ENCODE measurements at places on chromosomes 1 and 21.

- no peak for DNase-seq
Observed at GRCh38 chr21:43624339-43624738, 34.9 kb downstream of the HSF2BP start.

- DNase-seq = no peak
Observed at GRCh38 chr21:44884097-44884496, 10.6 kb upstream of the PTTG1IP start.

- DNase-seq = no peak
Observed at GRCh38 chr1:202186327-202186726, 7.3 kb upstream of the LGR6 start.

DNA sequence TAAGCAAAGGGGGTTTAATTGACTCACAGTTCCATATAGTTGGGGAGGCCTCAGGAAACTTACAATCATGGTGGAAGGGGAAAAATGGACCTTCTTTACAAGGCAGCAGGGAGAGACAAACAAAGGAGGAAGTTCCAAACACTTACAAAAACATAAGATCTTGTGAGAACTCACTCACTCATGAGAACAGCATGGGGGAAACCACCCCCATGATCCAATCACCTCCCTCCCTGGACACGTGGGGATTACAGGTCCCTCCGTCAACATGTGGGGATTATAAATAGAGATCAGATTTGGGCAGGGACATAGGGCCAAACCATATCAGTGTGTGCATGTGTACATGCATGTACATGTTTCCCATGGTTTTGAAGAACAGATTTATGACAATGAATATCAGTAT is 5.5 kb upstream of the SMG7 start:
- DNase-seq = no peak

GRCh38 chr1:213438339-213438738 is 387.3 kb downstream of the RPS6KC1 start:
- no peak for DNase-seq

- no peak for DNase-seq
Observed at GRCh38 chr1:8813016-8813763, 4.2 kb downstream of the RERE start.

- DNase-seq = no peak
Observed at GRCh38 chr1:45621895-45622523, 1.8 kb downstream of the CCDC17 start.

GRCh38 chr1:169949139-169949538 is 55.4 kb upstream of the SCYL3 start:
- no peak for DNase-seq

DNA sequence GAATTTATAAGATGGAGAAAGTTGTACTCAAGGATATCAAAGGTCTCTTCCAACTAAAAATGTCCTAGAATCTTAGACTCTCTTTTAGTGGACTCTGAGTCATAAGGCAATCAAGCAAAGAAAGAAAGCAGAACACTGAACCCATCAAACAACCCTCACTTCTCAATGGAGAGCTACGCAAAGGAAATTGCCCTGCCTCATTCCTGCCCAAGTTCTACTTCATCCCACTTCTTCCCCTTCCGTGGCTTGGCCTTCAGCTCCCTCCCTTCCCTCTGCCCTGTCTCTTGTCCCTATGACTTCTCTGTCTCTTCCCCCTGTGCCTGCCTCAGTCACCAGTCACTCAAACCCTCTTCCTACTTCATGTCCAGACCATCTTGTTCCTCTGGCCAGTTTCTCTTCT is 58.5 kb downstream of the RIMS3 start:
- DNase-seq = no peak

- no peak for DNase-seq
Observed at GRCh38 chr1:70707214-70707613, 296.1 kb downstream of the CTH start.

- no peak for DNase-seq
Observed at GRCh38 chr1:171596705-171597104, 25.3 kb upstream of the MYOCOS start.

- DNase-seq = no peak
Observed at GRCh38 chr1:33876970-33877650, 13.2 kb downstream of the HMGB4 start.

DNA sequence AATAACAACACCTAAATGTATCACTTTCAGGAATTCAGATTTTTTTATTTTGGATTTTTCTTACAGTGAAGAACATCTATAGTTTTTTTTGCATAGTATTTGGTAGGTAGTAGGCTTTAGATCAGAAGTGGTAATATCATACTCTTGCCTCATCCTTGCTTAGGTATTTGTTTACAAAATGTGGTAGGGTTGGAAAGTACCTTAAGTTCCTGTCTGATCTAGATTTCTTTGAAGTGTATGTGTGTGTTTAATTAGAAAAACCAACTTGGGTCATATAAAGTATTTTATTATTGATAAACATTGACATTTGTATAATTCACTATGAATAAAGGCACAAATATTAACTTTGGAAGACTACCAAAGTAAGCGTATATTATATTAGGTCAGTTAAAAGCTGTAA is 85.3 kb upstream of the GPR88 start:
- DNase-seq = no peak

DNA sequence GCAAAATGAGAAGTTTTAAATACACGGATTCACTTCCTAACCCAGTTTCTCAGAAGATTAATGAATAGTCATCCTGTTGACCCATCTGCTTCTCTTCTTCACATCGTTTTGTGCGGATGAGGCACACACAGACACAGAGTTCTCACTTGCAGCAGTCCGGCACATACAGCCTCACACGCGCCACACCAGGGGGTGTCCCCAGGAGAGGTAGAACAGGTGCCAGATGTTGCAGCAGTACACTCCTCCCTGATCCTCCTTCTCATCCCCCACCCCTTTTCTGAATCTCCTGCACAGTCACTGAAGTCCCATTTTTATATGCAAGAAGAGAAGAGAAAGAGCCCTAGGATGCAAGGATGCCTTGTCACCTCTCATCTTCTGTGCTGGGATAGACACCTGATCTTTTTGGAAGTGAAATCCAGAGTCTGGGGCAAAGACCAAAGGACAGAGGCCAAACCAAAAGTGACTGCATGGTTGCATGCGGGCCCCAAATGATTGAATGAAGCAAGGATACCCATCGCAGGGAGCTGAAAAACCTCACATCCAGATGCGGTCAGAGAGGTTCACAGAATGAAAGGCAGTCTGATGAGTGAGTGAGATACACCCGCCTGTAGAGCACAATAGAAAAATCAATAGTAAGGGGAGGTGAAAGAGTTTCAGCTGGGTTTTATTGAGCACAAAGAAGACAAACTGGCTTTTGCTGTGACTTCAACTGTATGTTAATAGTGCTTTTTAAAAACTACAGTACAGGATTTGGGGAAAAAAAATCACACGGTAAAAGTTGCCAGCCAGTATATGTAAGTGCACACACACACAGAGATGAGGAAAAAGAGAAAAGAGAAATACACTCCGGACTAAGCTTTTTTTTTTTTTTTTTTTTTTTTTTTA is 28.9 kb downstream of the PBX1 start:
- no peak for DNase-seq

DNA sequence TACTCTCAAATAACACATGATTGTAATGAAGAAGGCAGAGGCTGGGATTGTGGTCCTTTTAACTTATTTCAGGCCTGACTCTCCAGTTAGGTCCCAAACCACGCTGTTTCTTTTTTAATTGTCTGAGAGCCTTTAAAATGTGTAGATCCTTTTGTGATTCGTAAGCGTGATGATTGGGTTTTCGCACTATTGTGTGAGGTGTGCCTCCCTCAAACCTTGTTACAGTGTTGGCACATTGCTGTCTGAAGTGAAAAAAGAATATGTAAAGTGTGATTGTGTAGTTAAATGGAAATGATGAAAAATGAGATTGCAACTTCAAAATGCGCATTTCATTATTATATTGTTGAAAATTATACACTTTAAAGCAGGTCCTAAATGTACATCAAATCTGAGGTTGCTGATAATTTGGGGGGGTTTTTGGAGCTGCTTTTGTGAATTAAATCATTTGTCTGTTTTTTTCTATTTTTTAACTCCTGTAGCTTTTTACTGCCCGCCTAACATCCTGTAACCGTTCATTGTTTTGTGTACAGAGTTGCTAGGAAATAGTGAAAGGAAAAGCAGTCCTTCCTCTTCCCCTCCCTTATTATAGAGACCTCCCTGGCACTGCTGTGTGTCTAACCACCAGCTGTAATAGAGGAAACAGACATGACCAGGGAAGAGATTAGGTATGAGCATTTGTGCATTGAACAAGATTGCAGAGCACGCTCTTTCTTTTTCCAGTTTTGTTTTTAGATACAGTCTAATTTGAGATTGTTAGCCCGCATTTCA is 43.3 kb downstream of the IARS2 start:
- DNase-seq = no peak

- DNase-seq = no peak
Observed at GRCh38 chr21:29416268-29416667, 117.5 kb downstream of the BACH1 start.

DNA sequence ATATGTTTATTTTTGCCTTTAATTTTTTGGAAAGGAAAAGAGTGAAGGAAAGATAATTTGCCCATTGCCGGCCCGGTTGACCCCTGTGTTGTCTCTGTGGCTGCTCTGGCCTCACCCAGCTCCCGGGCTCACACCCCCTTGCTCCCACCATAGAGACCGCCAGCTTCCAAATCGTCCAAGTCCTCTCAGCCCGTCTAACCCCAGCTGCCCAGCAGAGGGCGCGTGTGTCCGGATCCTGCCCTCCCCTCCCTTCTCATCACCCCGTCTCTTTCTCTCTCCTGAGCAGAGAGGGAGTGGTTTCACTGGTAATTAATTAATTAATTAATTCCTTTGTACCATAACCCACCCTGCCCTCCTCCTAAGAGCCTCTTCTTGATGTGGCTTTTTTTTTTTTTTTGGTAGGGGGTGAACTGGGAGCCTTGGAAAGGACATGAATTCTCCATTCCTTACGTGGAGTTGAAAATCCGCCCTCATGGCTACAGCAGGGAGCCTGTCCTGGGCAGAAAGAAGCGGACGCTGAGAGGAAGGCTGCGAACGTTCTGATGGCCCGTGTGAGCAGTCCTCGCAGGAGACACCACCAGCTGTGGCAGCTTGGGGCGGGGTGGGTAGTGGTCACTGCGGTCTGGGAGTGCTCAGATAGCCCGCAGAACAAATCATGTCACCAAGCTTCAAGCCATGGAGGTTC is 45.9 kb downstream of the KIAA0040 start:
- peak; percentile 84 for DNase-seq

DNA sequence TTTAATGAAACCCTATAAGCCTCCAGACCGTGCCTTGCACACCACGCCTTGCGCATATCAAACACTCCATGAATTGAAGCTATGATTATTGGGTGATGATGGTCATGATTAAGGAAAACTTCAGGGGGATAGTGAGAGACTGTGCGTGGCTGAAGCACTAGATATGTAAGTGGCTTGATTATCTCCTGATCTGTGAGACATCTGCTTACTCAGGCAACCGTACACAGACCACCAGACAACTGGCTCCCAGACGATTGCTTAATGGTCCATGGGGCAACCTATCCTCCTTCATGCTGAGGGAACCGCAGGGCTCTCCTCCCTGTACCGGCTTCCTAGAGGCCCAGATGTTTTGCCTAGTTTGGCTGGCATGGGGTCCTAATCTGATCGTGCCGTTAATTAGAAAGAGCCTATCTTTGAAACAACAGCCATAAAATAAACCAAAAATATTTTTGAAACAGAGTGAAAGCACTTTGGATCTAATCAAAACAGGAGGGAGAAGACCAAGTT is 51.6 kb downstream of the IRF2BP2 start:
- DNase-seq = no peak

GRCh38 chr1:18309552-18310155 is 171.1 kb upstream of the KLHDC7A start:
- no peak for DNase-seq

DNA sequence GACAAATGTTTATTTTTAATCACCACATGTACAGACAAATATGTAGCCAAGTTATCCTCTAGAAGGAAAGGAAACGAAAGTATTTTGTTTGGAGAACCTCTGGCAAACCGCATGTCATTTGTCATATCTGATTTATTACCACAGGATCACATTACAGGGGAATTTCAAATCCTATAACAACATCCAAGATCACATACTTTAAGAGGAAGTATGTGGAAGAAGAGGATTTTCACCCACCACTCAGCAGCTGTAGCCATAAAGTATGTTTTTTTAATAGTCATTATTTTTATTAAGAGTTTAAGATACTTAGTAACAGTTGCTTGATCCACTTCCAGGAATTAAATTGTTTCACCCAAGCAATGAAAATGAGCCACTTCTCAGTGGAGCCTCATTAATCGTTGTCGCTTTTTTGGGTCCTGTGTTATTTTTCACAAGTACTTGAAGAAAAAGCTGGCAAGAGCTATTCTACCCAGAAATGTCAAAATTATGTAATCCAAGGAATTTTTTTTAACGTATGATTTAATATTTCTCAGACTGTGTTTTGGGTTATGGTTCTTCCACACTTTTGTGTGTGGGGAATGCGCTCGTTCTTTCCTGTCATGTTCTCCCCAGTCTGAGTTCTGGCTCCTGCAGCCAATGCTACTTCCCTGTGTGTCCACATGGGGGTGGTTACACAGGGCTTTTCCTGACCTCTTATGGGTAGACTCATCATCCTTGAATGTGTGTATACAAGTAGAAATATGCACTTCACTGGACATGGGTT is 6.9 kb downstream of the SERTAD4 start:
- DNase-seq = no peak

DNA sequence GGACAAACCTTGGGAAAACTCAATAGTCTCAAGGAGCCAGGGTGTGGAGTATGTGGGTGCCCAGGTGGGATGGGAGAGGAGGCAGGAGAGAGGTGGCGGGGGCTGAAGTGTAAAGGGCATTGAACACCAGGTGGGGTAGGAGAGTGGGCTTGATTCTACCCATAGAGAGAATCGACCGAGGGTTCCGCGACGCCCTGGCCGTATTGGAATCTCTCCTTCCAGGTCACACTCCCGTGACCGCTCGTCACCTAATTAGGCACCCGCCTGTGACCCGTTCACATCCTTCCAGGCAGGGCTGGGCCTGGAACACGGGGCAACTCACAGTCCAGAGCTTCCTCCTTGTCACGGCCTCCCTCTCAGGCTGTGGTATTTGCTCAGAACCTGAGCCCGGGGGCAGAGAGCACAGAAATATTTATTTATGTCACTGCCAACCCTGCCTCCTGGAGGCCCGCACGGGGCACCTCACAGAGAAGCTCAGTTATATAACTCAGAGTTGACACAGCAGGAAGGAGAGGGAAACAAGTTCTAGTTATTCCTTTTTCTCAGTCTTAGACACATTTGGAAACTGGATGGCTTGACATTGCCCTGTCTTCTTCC is 12.0 kb downstream of the NCMAP start:
- DNase-seq = no peak

DNA sequence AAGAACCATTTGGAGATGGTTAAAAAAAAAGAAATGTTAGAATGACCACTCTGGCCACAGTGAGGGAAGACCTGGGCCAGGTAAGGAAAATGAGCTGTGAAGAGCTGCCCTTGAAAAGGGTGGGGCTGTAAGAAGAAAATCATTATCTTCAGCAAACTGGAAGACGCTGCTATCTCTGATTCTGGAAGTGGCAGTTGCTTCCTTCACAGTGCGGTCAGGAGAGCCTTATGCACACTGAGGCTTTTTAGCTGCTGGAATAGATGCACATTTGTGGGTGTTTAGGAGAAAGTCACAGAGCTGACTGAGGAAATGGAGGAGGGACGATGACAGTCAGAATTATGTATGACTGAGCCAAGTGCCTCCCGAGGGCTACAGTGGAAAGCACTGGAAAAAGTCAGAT is 91.6 kb downstream of the TBX19 start:
- no peak for DNase-seq

Data from NT2/D1 (cell line).